ENCODE measurements at places on chromosomes 3 and 15. TPM values are rescaled to one million over a fixed set of nuclear protein-coding genes. Genes with fewer than 3 reads are reported as not detected.

Gene LRRK1
- 0.17 TPM for total RNA-seq

Gene IFT57
- total RNA-seq: 29.1 TPM

Gene VGLL3
- total RNA-seq: 0.05 TPM

Gene ANKRD63
- total RNA-seq: 0.35 TPM

Gene PRTG
- not detected for total RNA-seq

Gene MUC13
- 0.49 TPM for total RNA-seq

Gene CLDN18
- total RNA-seq: not detected

Gene GOLGA8H
- total RNA-seq: not detected

Gene CCR5
- 18.2 TPM for total RNA-seq

All from CD4-positive, CD25-positive, alpha-beta regulatory T cell (primary cell).